KG1 (cell line): ENCODE measurements at places on chromosomes 6 and 20.

GRCh38 chr20:7897781-7898364, 42.4 kb downstream of the HAO1 start:
- no peak for DNase-seq

DNA sequence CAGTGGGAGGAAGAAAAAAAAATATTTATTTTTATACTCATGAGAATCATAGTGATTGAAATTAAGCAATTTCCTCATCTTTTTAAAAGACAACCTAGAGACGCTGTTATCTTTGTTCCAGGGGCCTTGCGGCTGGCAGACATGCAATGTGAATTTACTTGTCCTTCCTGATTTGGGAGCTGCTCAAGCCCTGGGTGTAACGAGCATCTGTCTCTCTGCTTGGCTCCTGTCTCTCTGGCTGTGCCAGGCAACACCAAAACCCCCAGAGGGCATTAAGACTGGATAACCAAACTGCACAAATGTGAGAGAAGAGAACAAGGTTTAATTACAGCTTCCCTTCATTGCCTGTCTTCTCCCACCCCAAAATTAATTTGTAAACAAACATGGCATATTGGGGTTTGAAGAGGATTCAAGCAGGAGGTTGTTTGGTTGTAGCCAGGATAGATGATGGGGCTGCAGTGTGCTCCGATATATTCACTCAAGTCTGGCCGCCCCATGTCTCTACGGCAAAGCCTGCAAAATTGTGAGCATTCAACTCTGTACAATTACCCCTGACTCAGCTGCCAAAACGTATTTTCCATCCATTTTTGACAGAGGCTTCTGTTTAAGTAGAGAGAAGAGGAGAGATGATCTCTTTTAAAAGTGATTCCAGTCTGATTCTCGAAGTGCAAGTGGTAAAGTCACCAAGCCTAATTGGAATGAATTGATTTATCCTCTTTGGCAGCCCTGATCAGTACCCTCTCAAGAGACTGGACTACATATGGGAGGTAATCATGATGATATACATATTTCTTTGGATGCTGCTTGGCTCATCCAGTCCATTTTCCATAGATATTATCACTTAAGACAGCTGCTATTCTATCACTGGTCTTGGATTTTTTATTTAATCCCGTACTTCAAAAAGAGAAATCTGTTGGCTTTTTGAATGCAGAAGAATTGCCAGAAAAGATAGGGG, 170.2 kb downstream of the SLC24A3 start:
- no peak for DNase-seq

GRCh38 chr6:156719720-156720563, 57.2 kb upstream of the ARID1B start:
- no peak for DNase-seq

- no peak for DNase-seq
These were observed 9.7 kb downstream of the LINC00237 start for GRCh38 chr20:21096321-21097043.

GRCh38 chr6:17006543-17006942, 95.3 kb upstream of the STMND1 start:
- no peak for DNase-seq

DNA sequence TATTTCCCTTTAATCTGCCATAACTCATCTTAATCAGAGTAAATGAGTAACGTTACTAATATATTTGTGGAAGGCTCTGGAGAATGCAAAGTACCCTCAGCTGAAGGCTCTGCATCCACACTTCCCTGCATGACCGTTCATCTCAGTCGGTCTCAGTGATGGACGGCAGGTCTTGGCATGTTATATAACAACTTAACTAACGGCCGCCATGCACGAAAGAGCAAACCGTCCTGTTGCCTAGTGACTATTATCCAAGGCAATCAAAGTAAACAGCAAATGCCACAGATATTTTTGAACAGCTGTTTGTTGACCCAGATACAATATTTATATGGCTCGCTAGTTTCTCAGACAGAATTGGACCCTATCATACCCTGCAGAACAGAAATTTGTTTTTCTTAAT, 194.9 kb upstream of the SMLR1 start:
- DNase-seq, result no peak

DNA sequence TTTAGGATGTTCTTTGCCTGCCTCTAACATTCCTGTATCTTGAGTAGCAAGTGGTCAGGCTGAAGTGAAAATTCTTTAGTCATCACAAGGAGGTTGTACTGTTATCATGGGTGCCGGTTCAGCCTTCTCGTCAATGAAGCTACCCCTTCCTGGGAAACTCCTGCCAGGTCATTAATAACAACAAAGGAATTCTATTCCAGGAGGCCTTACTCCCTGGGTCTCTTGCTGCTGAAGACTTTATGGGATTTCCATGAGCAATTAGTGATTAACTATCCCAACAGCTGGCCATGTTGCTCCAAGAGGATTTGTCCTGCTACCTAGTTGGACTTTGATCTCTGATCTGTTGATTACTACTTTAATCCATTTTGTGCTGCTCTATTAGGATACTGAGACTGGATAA, 62.7 kb upstream of the ELOVL5 start:
- no peak for DNase-seq

- no peak for DNase-seq
These were observed 45.8 kb downstream of the CYP24A1 start for GRCh38 chr20:54127855-54128574.

GRCh38 chr6:35358086-35358485, 15.7 kb downstream of the PPARD start:
- no peak for DNase-seq

GRCh38 chr20:31516166-31516565, 1.9 kb downstream of the HM13 start:
- no peak for DNase-seq

DNA sequence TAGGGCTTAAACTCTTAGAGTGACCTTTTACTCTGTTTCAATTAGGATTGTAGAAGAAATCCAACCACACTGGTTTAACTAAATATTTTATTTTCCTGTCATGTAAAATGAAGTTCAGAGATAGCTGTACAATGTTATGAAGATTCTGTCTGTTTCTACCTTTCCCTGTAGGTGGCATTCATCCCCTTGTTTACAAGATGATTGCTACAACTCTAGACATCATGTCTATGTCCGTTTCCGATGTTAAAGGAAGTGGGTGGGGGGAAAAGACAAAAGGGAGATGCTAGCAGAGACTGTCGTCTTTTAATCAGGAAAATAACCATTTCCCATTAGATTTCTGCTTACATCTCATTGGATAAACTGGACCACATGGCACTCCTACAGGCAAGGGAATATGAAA, 30.9 kb upstream of the RIMS1 start:
- DNase-seq, result no peak

DNA sequence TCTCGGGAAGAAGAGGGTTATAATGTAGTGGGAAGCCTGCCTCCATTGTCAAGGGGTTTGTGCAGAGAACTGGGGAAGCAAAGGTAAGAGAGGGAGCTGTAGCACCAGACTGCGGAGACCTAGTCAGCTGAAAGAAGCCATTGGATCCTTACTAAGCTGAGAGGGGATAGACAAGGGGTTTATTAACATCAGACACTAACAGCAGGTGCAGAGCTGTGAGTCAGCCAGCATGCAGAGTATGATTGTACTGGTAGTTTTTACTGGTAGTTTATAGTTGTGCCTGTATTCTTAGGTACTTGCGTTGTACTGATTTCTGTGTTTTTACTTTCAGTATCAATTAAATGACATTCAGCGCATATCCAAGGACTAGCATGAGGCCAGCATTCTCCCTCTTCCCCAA, 17.8 kb upstream of the COL19A1 start:
- no peak for DNase-seq

GRCh38 chr20:11672959-11673358, 244.7 kb upstream of the BTBD3 start:
- DNase-seq, result no peak

- no peak for DNase-seq
These were observed 98.9 kb downstream of the FYN start for GRCh38 chr6:111774346-111774703.

DNA sequence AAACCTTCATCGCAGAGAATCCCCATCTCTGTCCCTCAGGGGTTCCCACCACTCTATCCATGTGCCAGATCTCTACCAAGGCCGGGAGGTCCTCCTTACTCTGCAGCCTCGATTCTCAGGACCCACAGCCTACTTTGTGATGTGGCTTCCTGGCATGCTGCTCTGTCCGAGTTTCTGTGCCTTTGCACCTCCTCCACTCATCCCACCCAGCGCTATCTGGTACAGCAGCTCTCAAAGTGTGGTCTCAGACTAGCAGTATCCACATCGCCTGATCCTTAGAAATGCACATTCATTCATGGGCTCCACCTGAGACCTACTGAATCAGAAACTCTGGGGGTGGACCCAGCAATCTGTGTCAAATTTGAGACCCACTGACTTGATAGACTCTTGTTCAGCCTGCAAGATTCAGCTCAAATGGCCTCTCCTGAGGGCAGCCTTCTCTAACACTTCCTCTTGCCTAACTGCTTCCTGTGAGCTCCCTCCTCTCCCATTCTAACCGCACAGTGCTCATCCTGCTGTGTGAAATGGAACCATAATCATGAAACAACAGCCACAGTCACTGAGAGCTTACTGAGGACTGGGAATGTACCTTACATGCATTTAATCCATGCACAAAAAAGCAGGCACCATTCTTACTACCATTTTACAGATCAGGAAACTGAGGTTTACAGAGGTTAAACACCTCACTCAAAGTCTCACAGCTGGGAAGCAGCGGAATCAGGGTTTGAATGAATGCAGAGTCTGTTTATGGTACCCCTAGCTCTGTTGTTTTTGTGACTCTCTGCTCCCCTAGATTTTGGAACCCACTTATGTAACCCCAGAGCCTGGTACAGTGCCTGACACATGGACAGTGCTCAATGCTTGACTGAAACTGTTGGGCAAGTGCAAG, 69.4 kb downstream of the JPH2 start:
- DNase-seq, result no peak

GRCh38 chr6:20709451-20709850, 175.2 kb downstream of the CDKAL1 start:
- DNase-seq, result no peak

DNA sequence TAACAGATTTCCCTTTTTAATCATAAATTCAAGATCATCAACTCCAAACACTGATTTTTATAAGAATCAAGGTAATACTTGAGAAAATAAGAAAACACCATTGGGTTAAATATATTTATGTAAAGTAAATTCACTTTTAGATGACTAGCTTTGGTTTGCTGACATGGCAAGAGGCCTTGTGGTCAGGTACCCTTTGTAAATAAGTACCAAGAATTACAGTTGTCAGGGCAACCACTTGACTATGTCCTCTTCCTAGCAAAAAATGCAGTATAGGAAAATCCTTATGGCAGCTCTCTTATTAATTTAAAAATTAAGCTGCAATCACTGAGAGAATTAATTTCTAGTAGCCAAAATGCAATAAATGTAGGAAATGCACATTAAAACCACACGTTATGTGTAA, 153.8 kb downstream of the INSM1 start:
- DNase-seq, result no peak

- no peak for DNase-seq
These were observed 72.9 kb downstream of the TSBP1 start for GRCh38 chr6:32298632-32299336.

- peak; percentile 28 for DNase-seq
These were observed 7.4 kb upstream of the SSTR4 start for GRCh38 chr20:23027721-23028120.

- no peak for DNase-seq
These were observed 59.6 kb upstream of the AFDN start for GRCh38 chr6:167766986-167767714.

DNA sequence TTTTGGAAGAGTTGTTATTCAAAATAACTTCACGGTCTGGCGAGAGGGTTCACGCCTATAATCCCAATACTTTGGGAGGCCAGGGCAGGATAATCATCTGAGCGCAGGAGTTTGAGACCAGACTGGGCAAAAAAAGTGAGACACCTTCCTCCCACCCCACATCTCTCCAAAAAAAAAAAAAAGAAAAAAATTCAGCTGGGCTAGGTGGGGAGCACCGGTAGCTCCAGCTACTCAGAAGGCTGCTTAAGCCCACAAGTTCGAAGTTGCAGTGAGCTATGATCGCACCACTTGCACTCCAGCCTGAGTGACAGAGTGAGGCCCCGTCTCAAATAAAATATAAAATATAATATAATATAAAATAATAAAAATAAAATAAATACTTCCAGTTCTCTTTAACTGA, 10.4 kb downstream of the OR2B2 start:
- no peak for DNase-seq

- DNase-seq, result no peak
These were observed 162.7 kb downstream of the GRM4 start for GRCh38 chr6:33983109-33983716.

GRCh38 chr6:23184351-23184750, 615.0 kb downstream of the HDGFL1 start:
- DNase-seq, result no peak

DNA sequence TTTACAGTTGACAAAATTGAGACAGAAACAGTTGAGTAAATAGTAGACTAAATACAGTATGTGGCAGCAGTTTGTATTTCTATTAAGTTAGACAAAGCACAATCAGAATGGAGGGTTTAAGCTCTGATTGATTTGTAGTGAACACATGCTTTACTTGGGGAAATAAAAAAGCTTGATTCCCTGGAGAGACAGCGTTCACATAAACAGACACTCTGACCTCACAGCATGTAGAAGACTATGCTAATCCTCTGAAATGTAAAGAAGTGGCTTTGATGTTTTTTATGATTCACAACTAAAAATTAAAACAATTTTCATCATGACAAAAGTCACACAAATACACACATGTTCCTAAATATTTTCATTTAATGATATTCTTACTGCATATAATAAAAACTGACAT, 126.9 kb upstream of the FAM83B start:
- DNase-seq, result no peak

DNA sequence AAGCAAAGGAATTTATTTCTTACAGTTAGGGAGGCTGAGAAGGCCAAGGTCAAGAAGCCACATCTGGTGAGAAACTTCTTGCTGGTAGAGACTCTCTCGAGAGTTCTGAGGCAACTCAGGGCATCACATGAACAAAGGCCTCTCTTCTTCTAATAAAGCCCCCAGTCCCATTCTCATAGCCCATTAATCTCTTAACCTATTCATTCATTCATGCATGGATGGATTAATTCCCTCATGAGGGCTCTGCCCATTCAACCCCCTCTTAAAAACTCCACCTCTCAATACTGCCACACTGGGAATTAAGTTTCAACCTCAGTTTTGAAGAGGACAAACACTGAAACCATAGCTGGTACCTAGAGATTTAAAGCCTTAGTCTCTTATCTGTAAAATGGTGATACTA, 217.9 kb upstream of the SPTLC3 start:
- DNase-seq, result no peak

GRCh38 chr6:168163096-168163731, 84.2 kb upstream of the FRMD1 start:
- no peak for DNase-seq

DNA sequence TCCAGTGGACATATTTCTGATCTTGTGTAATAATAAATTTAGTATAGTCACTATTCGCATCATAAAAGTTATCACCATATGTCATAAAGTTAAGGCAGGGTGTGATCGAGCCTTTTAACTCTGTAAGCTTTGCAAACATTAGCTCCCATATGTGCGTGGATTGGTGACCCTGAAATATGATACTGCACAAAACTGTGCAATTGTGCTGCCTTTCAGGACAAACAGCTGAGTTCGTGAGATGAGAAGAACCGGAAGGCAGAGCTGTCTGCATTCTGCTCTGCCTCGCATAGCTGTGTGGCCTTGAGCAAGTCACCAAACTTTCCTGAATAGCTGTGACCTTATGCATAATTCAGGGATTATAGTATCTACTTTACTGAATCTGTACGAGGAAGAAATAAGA, 3.2 kb upstream of the PLEKHG1 start:
- no peak for DNase-seq
